ENCODE measurements at places on chromosomes 4 and X.

GRCh38 chr4:8305851-8306471, 36.4 kb downstream of the HTRA3 start:
- no peak for DNase-seq

DNA sequence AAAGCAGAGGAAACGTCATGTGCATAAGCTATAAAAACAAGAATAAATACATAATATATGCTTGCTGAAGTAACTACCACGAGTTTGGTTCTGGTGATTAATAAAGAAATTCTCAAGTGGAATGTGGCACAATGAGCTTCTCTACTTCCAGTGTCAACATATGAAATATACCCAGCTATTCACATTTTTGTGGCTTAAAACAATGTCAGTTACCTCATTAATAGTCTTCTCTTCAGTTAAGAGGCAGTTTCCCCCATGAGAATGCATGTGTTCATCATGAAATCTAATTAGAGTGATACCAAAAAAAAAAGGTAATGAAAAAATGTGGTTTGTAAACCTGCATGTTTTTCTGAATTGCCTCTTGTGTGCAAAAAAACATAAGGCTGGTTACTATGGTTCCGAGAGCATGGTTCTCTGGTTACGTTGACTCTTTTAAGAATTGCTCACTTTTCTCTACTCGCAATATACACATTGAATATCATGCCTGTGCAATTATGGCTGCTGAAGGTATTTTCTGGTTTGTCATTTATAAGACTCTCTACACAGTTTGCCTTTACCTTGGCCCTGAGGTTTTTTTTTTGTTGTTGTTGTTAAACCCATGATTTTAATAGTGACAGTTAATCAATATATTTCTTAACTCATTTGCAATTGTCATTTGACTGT, 108.2 kb downstream of the PCDH7 start:
- no peak for DNase-seq

GRCh38 chr4:105751718-105752299, 43.2 kb downstream of the GSTCD start:
- DNase-seq: no peak

GRCh38 chrX:118637997-118638396, 89.4 kb upstream of the IL13RA1 start:
- DNase-seq: no peak

GRCh38 chrX:140091125-140091886, 126.0 kb upstream of the CXorf66 start:
- no peak for DNase-seq

DNA sequence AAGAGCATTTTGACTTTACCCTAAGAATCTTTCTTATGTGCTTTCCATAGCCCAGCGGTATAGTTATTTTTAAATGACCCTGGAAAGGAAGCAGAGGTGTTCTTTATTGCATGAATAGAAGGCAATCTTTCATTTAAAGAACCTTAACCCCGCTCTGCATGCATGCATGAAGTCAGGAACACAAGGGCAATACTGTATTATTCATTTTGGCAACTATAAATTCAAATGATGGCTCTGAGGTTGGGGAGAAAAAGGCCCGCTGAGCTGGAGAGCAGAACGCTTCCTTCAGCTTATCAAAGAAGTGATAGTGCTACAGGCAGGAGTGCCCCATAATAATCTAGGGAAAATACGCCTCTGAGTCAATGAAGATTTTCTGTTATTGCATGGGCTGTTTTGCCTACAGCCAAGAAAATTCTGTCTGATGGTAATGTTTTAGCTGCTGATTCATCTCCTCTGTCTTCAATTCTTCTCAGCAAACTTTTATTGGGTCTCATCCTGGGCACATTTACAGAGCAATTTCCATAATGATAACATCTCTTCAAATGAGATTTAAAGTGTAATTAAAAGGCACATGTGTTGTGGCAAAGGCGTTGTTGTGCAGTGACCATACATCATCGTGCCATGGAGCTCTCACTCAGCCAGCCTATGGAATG, 452.2 kb upstream of the FTHL17 start:
- no peak for DNase-seq

- DNase-seq: no peak
Observed at GRCh38 chr4:166422475-166422874, 549.4 kb downstream of the TLL1 start.

DNA sequence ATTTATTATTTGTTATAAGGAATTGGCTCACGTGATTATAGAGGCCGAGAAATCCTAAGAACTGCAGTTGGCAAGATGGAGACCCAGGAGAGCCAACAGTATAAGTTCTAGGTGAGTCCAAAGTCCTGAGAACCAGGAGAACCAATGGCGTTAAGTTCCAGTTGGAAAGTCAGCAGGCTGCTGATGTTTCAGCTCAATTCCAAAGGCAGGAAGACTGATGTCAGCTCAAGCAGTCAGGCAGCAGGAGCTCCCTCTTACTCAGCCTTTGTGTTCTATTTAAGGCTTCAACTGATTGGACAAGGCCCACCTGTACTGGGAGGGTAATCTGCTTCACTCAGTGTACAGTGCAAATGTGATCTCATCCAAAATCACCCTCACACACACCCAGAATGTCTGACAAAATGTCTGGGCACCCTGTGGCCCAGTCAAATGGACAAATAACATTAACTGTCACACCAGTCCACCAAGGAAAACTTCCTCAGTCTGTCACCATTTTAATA, 30.8 kb upstream of the TBL1X start:
- no peak for DNase-seq

- DNase-seq: no peak
Observed at GRCh38 chr4:69092190-69092589, 4.1 kb upstream of the UGT2B7 start.

- no peak for DNase-seq
Observed at GRCh38 chr4:81314196-81314896, 99.3 kb upstream of the PRKG2 start.

DNA sequence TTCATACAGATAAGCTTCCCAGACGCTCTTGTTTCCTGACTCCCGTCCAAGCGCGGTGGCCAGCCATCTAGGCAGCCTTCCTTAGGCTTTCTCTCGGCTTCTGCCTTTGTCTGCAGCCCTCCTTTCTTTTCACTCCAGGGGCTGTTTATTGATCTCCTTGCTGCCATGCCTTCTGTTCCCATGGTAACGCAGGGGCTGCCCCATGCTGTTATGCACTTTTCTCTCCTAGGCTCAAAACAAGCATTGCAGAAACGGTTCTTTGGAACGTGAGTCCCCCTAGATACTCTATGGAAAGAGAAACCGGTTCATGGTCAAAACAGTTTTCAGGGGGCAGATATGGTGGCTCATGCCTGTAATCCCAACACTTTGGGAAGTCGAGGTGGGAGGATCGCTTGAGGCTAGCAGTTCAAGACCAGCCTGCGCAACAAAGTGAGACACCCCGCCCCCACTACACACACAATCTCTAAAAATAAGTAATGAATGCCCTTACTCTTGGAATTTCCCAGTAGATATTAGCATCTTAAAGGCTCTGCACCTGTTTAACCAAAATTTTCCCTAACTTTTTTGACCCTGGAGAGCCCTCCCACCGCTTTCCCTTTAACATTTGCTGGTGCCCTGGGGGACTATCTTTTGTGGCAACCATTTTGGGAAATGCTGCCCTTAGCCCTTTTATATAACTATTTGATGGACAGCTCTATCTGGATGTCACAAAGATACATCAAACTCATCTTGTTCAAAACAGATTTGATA, 53.9 kb upstream of the ZNF157 start:
- DNase-seq: no peak

DNA sequence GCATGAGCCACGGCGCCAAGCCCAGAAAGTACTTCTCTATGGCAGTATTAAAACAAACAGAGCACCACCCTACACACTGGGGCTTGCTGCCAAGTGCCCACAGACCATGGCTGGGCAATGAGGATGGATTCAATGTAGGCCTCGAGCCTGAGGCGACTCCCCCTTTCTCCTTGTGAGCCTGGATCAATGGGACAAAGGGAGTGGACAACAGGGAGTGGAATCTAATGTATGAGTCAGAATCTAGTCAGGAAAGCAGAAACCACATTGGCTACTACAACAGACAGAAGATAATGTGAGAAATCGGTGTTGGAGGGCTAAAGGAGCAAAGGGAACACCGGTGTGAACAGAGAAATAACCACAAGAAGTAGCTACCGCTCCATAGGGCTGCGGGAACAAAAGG, 37.7 kb upstream of the OCIAD2 start:
- no peak for DNase-seq

GRCh38 chrX:23554304-23554703, 113.0 kb upstream of the PRDX4 start:
- no peak for DNase-seq

- DNase-seq: no peak
Observed at GRCh38 chr4:175394208-175394607, 417.9 kb downstream of the GPM6A start.

DNA sequence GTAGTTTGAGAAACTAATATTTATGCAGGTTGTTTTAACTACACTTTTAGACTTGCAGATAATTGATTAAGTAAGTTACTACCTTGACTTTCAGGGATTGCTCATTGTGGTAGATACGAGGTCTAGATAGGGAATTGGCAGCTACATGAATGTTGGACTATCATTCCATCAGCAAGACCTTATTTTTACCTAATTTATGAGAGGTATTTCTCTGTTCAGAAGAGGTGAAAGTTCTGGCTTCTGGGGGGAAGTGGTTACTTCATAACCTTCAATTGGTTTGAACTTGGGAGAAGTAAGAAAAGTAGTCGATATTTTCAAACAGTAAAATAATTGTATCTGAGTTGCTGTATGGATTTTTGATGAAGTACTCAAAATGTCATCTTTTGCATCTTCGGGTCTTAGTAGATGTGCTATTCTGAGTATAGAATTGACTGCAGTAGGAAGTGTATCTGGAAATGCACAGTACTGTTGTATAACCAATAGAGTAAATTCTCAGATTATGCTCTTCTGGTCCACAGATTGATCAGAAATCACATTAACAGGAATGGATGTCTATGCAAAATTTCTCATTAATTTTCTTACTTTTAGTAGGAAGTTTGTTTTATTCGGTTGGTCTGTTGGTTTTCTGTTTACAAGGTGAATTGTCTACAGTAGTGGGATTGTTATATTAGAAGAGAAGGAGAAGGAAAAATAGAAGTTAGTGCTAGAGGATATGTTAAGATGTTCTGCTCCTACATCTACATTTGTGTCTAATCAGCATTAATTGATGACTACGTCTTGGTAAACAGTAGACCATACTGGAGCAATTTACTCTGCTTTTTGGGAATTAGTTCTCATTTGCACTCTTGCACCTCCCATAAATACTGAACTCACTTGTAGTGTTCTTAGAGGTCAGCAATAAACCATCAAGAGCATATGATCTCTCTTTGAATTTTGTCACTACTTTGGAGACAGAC, 3.0 kb downstream of the NFKB1 start:
- no peak for DNase-seq

GRCh38 chr4:94700298-94700697, 57.5 kb upstream of the BMPR1B start:
- DNase-seq: no peak

DNA sequence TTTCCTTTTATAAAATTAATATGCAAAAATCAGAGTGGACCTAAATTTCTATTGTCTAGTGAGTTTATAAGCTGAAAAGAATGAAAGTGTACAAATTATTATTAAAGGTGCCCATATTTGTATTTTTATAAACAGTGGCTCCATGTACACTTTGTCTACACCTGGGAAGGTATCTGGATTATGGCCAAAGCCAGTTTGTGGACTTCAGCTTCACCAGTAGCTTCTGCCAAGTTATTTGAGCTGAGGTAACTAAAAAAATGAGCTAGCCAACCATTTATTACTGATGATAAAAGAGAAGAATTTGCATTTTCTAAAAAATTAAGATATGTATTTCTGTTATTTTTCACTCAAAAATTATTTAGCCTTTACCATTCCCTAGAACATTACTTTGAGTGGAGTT, 32.3 kb upstream of the LRAT start:
- no peak for DNase-seq

GRCh38 chr4:105896461-105896942, 1.2 kb downstream of the NPNT start:
- no peak for DNase-seq

DNA sequence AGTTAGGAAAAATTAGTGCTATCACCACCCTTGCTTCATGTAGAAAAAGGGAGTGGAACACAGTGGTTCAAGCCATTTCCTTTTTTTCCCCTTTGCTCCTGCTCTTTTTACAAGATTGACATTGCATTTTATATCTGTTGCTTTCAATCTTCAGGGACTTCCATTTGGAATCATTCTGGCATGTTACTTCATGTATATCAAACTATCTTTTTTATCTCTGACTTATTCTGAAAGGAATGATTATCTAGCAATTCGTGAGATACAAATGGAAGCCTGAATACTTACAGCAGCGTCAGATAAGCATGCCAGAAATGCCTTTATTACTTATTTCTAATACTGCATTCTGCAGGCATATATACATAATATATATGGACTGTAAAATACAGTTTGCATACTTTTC, 20.4 kb downstream of the ADGRL3 start:
- DNase-seq: no peak

DNA sequence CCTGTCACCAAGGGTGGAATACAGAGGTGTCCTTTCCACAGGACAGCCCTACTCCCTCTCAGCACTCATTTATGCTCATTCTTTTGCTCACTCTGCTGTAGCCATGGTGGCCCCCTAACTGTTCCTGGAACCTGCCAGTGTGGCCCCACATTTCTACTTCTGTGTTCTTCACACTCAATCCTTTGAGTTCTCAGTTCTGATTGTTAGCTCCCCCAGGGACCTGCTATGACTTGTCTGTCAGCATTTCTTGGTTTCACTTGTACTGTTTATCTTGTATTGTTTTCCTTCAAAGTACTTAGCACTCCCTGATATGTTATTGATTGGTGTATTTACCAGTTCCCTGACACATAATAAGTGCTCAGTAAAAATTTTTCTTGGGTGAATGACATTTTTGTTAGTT, 14.9 kb downstream of the VBP1 start:
- no peak for DNase-seq

- DNase-seq: no peak
Observed at GRCh38 chr4:158314756-158315487, 104.6 kb downstream of the TMEM144 start.

- DNase-seq: no peak
Observed at GRCh38 chrX:118824173-118824730, 628 bp downstream of the ZCCHC12 start.

- no peak for DNase-seq
Observed at GRCh38 chr4:65724973-65725372, 54.7 kb upstream of the EPHA5 start.

DNA sequence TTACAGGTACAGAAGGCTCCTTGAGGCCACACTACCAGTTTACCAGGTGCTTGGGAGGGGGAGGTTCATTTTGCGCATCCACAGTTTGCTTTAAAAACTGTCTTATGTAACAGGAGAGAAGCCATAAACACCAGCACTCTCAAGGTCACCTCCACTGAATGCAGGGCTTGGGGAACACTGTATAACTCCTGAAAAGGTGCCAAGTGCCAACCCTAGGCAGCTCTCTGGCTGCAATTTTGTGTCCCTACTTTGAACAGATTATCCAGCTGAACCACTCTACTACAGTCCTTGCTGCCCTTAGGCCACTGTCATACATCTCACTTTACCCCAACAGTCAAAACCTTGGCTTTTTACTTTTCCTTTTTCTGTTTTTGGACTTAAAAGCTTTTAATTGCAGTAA, 507.9 kb downstream of the SMARCA1 start:
- DNase-seq: no peak
